ENCODE measurements at places on chromosomes 4 and X. TPM values are rescaled to one million over a fixed set of nuclear protein-coding genes. Genes with fewer than 3 reads are reported as not detected.

GRCh38 chr4:57081651-57082621, 28.2 kb downstream of the IGFBP7 start:
- no peak overlapping the region for H3K27ac ChIP-seq
- H3K4me1 ChIP-seq, result no peaks in the 10 kb centered on the region
- no peak for DNase-seq
- peaks cover 5% of the 10 kb centered on the region for H3K27me3 ChIP-seq
- no peaks in the 10 kb centered on the region for H3K36me3 ChIP-seq

The SSX3 gene
- total RNA-seq, result not detected

The SPANXN4 gene
- total RNA-seq, result not detected

GRCh38 chrX:15465896-15466651, 27.1 kb downstream of the PIR start:
- no peak overlapping the region for H3K4me3 ChIP-seq
- no peak for DNase-seq
- no peaks in the 10 kb centered on the region for H3K27me3 ChIP-seq
- H3K36me3 ChIP-seq, result no peaks in the 10 kb centered on the region

Measured in CD8-positive, alpha-beta memory T cell (primary cell).